ENCODE measurements at places on chromosomes 5 and 9.

- peak; percentile 70 for DNase-seq
Measured at GRCh38 chr9:113808391-113809358, 67.4 kb upstream of the ZNF618 start.

- DNase-seq, result no peak
Measured at GRCh38 chr5:77329664-77330430, 119.4 kb downstream of the PDE8B start.

DNA sequence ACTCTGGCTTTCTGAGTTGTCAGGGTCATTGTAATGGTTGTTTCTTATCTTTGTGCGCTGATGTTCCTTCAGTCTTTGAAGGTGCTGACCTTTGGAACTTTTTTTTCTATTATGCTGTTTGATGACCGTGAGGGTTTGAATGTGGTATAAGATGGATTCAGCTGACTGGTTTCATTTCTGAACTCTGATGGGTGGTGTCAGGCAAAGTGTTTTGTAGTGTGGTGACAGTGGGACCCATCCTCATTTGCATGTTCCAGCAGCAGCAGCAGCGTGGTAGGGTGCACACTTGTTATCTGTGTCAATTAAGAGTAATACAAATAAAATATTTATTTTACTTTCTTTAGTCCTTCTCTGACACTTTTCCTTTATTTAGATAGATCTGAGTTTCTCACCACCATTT is 227.7 kb upstream of the PRR16 start:
- no peak for DNase-seq

GRCh38 chr9:135608999-135609317 is 30.4 kb downstream of the GLT6D1 start:
- DNase-seq, result no peak

- DNase-seq, result no peak
Measured at GRCh38 chr5:152124409-152125041, 199.9 kb upstream of the GLRA1 start.

GRCh38 chr5:56856541-56857178 is 41.3 kb downstream of the MAP3K1 start:
- no peak for DNase-seq

DNA sequence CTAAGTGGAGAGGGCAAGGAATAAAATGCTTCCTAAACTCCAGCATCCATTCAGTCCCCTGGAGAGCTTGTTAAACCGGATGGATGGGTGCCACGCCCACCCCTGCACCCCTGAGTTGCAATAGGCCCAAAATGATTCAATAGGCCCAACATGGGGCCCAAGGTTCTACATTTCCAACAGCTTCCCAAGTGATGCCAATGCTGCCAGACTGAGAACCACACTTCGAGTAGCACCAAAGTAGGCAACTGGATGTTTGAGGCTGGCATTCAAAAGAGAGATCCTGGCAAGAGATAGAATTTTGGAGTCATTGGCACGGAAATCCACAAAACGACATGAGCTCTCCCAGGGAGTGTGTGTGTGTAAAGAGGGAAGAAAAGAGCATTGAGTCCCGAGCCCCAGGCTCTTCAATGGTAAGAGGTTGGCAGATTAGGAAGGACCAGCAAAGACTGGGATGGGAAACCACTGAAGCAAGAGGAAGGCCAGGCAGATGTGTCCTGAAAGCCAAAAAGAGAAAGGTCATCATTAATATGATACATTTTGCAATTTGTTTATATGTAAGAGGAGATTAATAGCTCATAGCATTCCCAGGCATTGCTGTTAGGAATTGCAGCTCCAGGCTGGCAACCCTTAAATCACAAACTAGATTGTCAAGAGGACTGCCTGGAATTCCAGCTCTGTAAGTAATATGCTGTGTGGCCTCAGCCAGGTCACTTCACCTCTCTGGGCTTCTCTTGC is 130.6 kb downstream of the KCNIP1 start:
- DNase-seq, result no peak

- DNase-seq, result no peak
Measured at GRCh38 chr9:135157856-135158563, 70.5 kb downstream of the OLFM1 start.

- DNase-seq, result no peak
Measured at GRCh38 chr9:74526215-74526614, 29.1 kb downstream of the RORB start.

DNA sequence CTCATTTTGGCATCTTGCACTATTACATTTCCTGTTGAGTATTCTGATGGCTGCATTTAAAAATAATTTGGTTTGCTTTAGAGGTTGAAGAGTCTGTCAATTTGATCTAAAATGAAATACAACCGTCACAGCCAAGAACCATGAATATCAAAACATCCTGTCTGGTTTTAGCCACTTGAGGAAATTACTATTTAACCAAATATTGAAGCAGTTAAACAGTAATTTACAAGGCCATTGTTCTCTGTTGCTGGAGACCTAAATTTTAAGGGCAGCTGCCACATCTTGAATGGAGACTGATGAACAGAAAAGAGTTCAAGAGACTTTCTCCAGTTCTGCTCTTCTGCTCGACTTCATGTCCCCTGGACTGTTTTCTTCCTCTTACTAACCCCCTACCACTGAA is 549.4 kb downstream of the LRRC70 start:
- no peak for DNase-seq

GRCh38 chr9:134223591-134224122 is 59.3 kb upstream of the RNU6ATAC start:
- no peak for DNase-seq

GRCh38 chr9:106528158-106528557 is 334.8 kb upstream of the ZNF462 start:
- no peak for DNase-seq

- DNase-seq, result no peak
Measured at GRCh38 chr9:117224695-117225094, 190.2 kb downstream of the ASTN2 start.

- no peak for DNase-seq
Measured at GRCh38 chr9:69816735-69817134, 3.9 kb upstream of the CFAP95 start.

- DNase-seq, result peak; percentile 13
Measured at GRCh38 chr9:131915181-131915580, 164.5 kb downstream of the MED27 start.

- no peak for DNase-seq
Measured at GRCh38 chr9:91958174-91958573, 8.1 kb upstream of the ROR2 start.

- DNase-seq, result no peak
Measured at GRCh38 chr5:168298949-168299348, 7.5 kb downstream of the WWC1 start.

DNA sequence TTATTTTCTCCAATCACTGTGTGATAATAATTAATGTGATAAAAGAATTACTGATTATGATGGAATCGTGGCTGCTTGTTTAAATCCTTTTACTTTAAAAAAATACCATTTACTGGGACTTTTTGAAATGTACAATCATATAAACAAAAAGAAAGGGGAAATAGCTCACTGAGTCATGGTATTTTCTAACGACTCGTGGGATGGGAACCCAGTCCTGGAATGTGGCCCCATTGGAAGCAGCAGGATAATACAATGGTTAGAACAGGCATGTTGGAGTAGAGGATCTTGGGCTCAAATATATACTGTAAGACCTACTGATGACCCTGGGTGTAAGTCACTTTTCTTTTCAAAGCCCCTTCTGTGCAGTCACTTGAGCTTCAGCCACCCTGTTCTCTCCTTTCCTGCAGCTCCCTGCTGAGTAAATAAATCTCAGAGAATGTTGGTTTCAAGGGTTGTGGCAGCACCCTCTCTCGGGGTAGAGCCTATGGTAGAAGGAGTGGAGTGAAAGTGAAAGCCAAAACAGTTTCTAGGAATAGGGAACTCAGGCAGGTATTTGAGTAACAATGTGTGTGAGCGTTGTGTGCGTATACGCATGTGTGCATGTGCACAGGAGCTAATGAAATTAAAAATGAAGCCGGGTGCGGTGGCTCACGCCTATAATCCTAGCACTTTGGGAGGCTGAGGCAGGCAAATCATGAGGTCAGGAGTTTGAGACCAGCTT is 40.8 kb upstream of the LARP1 start:
- peak; percentile 56 for DNase-seq

DNA sequence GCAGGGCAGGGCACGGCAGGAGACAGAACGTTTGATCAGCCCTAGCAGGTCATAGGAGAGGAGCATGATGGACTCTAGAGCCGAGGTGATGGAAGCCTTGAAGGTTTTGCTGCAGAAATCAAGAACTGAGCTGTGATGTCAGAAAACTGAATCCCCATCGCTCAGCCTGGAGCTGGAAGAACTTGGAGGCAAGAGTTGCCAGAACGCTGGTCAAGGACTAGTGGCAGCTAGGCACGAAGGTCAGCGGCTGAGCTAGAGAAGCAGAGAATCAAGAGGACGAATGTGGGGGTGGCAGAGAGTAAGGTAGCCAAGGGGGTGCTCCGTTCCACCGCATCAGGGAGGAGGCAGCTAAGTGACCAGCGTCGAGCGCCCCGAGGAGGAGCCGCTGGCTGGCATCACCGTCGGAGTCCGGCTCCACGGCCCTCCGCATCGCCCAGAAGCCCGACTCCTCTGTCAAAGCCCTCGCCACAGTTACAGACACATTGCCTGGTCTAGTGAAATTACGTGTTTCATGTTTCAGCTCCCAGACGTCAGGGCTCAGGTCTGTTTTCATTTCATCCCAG is 1.2 kb upstream of the GALNT10 start:
- DNase-seq, result peak; percentile 19

GRCh38 chr5:128579093-128579492 is 41.0 kb upstream of the FBN2 start:
- DNase-seq, result peak; percentile 16

GRCh38 chr5:176837707-176838115 is 27.4 kb downstream of the UNC5A start:
- peak; percentile 77 for DNase-seq

DNA sequence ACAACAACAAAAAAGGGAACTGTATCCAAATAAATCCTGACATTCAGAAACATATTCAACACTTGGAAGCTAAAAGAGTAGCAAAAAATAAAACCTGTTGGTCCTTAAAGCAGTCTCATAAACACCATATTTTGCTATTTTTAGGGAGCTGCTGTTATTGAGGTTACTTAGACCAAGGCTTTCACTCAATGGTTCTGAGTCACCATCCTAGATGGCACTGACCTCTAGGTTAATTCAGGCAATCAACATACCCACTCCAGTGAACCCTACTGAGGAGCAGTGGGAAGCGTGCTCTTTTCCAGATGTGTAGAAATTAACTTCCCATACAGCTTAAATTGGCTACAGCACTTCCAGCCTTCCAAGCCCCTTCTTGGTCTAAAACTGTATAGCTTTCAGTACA is 5.2 kb downstream of the GNAQ start:
- DNase-seq, result no peak

DNA sequence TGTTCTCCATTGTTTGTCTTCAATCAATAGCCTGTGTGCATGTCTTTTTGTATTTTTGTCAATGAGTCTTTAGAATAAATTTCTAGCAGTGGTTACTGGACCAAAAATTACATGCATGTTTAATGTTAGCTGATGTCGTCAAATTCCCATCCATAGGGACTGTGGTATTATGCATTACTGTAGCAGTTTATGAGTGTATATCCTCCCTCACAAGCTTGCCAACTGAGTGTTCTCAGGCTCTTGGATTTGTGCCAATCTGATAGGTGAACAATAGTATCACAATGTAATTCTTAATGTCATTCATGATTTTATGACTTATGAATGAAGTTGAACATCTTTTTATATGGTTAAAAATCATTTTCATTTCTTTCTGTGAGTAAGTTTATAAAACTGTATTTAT is 13.0 kb downstream of the SNX24 start:
- DNase-seq, result no peak

GRCh38 chr9:93045521-93045920 is 13.0 kb upstream of the SUSD3 start:
- no peak for DNase-seq

DNA sequence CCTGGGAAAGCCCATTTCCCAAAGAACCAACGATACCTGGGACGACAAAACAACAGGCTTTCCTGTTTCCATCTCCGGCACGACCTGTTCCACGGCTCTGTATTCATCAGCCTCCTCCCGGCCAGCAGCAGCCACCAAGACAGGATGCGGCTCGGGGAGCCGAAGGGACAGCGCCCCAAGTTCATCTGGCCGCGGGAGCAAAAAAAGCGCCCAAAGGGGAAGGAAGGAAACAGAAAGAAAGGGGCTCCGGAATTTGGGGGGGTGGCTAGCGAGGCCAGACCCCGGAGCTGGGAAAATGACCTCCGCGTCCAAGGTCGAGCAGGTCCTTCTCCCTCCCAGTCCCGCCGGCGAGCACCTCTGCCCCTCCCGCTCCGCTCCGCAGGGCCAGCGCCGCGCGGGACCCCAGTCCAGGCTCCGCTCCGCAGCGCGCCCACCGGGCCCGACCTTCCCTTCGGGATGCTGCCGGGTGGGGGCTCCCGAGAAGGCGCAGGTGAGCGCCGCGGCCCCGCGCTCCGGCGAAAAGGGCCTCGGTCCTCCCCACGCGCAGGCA is 608 bp downstream of the ELOVL7 start:
- DNase-seq, result peak; percentile 13

- no peak for DNase-seq
Measured at GRCh38 chr5:173835661-173836060, 52.5 kb upstream of the CPEB4 start.

GRCh38 chr9:122236681-122237080 is 7.9 kb upstream of the LHX6 start:
- DNase-seq, result no peak

Data from hepatic stellate cell (primary cell).